ENCODE measurements at places on chromosomes 6 and 20. TPM values are rescaled to one million over a fixed set of nuclear protein-coding genes. Genes with fewer than 3 reads are reported as not detected.

DNA sequence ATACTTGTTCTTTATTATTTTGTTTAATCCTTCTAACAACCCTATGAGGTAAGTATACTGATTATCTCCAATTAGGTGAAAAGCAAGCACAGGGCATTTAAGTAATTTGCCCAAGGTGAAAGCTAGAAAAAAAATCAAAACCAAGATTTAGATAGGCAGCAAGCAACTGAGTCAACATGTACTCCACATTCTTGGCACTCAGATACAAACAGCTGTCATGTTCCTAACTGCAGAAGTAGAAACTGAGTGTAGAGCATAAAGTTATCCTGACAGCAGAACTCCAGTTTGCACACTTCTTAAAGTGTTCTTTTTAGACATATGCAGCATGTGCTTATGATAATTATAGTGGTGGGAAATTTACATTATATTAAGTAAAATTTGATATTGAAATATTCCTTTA lies 278.1 kb downstream of the MEI4 start:
- DNase-seq = no peak
- H3K27ac ChIP-seq = no peak overlapping the region
- no peak overlapping the region for H3K4me3 ChIP-seq
- H3K4me1 ChIP-seq = no peaks in the 10 kb centered on the region
- H3K36me3 ChIP-seq = no peaks in the 10 kb centered on the region
- no peaks in the 10 kb centered on the region for H3K27me3 ChIP-seq

DNA sequence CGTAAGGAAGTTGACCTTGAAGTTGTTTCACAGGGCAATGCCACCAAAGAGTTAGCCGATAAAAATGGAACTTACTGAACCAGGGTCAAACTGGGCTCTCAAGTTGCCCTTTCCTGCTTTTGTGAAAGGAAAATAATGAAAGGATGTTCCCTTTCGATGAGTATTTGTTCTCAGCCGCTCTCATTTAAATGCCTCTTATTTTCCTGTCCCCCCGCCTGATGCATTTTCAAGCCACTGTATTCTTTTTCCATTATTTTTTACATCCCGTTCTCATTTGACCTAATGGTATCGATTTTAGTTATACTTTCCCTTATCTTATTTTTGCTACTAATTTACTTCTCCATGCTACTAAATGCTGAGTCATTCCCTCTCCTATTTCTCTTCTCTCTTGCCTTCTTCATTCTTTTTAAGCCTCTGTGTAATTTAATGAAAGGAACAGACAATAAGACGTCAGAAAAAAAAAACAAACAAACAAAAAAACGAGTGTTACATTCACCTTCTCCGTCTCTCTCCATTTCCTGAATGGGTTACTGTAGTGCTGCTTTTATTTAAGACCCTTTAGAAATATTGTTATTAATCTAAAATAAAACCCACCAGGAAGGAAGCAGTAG lies 655 bp upstream of the NDUFAF4 start:
- H3K27me3 ChIP-seq = no peaks in the 10 kb centered on the region
- H3K4me3 ChIP-seq = peak overlapping the region; percentile 78
- DNase-seq = no peak
- peak overlapping the region; percentile 92 for H3K27ac ChIP-seq
- peaks cover 6% of the 10 kb centered on the region for H3K36me3 ChIP-seq
- peaks cover 32% of the 10 kb centered on the region for H3K4me1 ChIP-seq

DNA sequence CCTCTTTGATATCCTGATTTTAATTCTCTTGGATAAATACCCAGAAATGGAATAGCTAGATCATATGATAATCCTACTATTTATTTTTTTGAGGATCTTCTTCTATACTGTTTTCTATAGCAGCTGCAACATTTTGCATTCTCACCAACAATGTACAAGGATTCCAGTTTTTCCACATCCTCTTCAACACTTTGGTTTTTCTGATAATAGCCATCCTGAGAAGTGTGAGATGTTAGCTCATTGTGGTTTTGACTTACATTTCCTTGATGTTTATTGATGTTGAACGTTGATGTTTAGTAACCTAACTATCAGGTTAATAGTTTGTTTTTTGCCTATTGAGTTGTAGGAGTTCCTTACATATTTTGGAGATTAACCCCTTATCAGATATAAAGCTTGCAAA lies 217.3 kb downstream of the LRFN2 start:
- peaks cover 8% of the 10 kb centered on the region for H3K4me1 ChIP-seq
- H3K27ac ChIP-seq = no peak overlapping the region
- H3K36me3 ChIP-seq = no peaks in the 10 kb centered on the region
- H3K4me3 ChIP-seq = no peak overlapping the region
- DNase-seq = no peak

OLIG3 gene
- 0.40 TPM for total RNA-seq

DNA sequence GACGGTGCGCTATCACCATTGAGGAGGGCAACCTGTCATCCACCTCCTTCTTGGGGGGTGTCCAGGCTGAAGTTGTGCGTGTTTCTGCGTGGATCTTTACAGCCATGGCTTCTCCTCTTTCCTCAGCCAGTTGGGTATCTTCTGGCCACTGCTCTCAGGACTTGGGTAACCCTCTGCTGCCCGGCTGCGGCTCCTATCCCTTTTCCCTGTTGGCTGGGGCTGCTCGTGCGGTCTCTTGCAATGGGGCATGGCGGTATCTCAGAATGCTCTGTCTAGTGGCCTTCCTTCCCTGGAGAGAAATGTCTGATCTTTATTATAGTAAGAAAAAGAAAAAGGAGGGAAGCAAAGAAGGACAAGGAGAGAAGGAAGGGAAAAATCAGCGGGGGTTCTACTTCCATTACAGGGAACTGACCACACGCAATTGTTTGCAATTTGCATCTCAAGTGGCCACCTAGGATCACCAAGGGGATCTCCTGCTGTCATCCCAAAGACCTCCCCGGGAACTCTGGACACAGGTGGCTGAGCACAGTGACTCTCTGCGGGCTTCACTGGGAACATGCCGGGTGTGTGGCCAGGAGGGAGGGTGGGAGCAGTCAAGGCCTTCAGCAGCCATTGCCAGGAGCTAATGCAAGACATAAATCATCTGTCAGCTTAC lies 60.8 kb downstream of the NPEPL1 start:
- no peaks in the 10 kb centered on the region for H3K36me3 ChIP-seq
- no peak overlapping the region for H3K4me3 ChIP-seq
- H3K27ac ChIP-seq = no peak overlapping the region
- H3K27me3 ChIP-seq = no peaks in the 10 kb centered on the region

Data from CD8-positive, alpha-beta memory T cell (primary cell).